ENCODE measurements at places on chromosomes 13 and 19.

GRCh38 chr19:6947745-6948144 lies 60.4 kb downstream of the ADGRE1 start:
- no peak for DNase-seq

GRCh38 chr19:497491-497868 lies 1.2 kb downstream of the MADCAM1 start:
- DNase-seq = no peak

DNA sequence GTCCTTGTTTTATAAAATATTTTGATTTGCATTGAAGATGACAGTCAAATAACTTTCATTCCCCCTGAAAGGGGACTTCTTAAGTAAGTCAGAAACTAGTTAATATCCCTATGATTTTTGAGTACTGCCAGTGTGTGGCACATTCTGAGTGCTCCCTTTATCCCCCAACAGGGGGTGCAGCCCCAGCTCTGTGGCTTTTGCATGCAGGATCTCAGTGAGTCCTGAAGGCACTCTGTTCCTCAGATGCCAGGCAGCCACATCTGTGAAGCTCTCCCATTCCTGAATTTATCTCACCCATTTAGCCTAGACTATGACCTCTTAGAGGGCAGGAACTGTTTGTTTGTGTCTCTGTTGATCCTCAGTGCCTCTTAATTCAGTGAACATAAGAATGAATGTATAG lies 123.1 kb downstream of the CDK8 start:
- DNase-seq = no peak

DNA sequence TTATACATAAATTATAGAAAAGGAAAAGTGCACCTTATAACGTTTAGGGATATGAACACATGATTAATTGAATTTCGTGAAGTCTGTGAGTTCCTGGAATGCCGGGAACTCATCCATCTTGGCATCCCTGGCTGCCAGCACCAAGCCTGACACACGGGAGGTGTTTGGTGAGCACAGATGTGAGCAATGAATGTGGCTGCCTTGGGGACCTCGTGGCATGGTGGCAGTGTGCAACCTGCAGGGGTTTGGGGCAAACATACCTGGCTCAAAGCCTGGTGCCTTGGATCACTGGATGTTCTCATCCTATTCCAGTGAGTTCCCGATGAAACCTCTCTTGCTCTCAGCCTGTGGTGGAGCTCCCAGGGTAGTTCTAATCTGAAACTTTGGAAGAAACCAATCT lies 10.4 kb upstream of the MAP2K2 start:
- no peak for DNase-seq

DNA sequence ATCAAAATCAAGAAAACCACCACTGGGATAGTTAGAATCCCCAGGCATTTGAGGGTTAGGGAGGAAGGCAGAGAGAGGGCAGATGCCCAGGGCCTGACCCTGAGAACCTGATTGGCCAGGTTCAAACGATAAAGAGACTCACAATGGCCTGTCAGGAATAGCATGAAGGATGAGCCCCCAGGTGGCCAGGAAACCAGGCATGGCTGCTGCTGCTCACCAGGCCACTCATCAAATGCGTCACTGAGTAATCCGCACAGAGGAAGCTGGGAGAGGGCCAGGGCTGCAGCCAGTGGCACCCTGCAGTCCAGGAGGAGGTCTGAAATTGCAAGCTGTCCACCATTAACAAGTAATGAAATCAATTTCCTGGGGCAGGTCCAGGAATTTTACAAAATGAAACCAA lies 111.3 kb downstream of the KATNAL1 start:
- DNase-seq = no peak

GRCh38 chr13:99053636-99054233 lies 75.9 kb upstream of the DOCK9 start:
- DNase-seq = no peak

- no peak for DNase-seq
These were observed 8.0 kb downstream of the TMEM86B start for GRCh38 chr19:55220525-55220924.

DNA sequence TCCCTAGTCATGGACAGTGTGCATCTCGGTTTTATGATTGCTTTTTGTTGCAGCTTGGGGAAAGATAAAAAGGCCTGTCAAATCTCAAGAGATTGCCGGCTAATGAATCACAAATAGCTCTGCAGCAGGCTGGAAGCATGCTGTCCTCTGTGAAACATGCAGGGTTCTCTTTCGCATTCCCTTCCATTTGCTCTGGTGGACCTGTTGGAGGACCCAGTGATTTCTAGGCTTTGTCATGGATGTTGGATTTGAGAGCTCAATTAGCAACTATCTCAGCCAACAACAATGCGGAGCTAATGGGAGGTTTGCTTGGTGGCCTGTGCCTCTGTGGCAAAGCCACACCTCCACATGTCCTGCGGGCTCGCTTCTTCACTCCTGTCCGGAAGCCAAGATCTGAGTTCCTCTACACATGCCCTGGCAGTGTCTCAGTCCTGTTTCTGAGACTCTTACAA lies 418.1 kb upstream of the ARGLU1 start:
- DNase-seq = no peak

DNA sequence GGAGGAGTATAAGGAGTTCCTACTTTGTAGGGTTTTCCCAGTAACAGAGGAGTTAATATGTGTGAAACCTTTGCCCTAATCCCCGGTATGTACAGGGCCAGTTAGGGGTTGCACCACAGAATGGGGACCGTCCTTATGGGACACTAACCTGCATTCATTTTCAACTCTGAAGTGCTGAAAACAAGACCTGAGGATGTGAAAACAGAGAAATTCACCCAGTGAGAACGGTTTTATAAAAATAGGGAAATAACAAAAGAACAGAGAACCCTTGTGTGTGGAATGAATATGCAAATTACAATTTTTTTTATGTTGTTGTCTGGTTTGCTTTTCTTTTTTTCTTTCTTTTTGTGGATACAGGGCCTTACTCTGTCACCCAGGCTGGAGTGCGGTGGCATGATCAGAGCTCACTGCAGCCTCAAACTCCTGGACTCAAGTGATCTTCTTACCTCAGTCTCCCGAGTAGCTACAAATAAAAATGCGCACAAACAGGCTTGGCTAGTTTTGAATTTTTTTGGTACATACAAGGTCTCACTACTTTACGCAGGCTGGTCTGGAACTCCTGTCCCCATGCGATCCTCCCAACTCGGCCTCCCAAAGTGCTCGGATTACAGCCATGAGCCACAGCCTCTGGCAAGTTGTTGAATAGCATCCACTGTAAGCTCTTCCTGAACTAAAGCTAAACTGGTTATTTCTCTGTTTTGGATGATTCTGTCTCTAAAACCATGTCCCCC lies 10.6 kb downstream of the CLC start:
- no peak for DNase-seq

- no peak for DNase-seq
These were observed 128.0 kb downstream of the DCT start for GRCh38 chr13:94351292-94351990.

DNA sequence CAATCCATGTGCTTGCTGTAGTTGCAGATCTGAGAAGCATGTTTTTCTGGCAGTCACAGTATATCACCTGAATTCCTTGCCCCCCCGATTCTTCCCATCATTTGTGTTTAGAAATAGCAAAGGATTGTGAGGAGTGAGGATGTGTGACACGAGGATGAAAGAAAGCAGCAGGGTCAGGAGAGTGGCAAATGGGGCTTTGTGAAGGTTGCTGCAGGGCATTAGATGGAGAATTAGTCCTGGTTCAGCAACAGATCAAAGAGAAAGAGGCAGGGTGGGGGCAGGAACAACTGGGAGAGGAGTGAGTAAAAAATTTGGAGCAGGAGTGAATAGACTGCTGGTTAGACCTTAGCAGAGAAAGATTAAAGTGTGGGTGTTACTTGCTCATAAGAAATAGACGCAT lies 47.7 kb upstream of the TNFSF11 start:
- no peak for DNase-seq
